ENCODE measurements at places on chromosomes 1 and 21.

GRCh38 chr1:225467193-225468020, 39.6 kb upstream of the LBR start:
- no peak for DNase-seq

- no peak for DNase-seq
Measured at GRCh38 chr1:87393445-87394085, 64.9 kb downstream of the LMO4 start.

GRCh38 chr1:34549199-34549598, 205.6 kb upstream of the GJB5 start:
- DNase-seq, result no peak

DNA sequence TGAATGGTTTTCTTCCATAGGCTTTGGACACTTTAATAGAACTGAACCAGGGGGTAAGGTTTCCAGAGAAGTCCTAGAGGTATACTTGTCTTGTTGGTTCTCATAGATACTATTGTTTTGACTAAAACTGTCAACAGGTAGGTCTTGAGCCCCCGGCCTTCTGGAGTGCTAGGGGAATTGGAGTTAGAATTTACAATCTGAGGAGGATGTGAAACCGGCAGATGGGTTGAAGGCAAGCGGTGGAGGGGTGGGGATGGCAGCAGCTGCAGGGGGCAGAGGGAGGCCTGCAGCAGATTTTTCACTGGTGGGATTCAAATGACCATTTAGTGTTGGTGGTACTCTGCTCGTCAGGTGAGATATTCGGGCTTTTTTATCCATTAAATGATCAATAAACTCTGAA, 4.3 kb upstream of the CD1D start:
- no peak for DNase-seq

GRCh38 chr1:38328278-38329035, 281.9 kb upstream of the POU3F1 start:
- no peak for DNase-seq

- no peak for DNase-seq
Measured at GRCh38 chr1:231936983-231937775, 310.6 kb downstream of the DISC1 start.

- DNase-seq, result no peak
Measured at GRCh38 chr1:206685334-206685768, 646 bp downstream of the MAPKAPK2 start.

GRCh38 chr1:214439352-214440119, 111.9 kb downstream of the PTPN14 start:
- DNase-seq, result no peak

DNA sequence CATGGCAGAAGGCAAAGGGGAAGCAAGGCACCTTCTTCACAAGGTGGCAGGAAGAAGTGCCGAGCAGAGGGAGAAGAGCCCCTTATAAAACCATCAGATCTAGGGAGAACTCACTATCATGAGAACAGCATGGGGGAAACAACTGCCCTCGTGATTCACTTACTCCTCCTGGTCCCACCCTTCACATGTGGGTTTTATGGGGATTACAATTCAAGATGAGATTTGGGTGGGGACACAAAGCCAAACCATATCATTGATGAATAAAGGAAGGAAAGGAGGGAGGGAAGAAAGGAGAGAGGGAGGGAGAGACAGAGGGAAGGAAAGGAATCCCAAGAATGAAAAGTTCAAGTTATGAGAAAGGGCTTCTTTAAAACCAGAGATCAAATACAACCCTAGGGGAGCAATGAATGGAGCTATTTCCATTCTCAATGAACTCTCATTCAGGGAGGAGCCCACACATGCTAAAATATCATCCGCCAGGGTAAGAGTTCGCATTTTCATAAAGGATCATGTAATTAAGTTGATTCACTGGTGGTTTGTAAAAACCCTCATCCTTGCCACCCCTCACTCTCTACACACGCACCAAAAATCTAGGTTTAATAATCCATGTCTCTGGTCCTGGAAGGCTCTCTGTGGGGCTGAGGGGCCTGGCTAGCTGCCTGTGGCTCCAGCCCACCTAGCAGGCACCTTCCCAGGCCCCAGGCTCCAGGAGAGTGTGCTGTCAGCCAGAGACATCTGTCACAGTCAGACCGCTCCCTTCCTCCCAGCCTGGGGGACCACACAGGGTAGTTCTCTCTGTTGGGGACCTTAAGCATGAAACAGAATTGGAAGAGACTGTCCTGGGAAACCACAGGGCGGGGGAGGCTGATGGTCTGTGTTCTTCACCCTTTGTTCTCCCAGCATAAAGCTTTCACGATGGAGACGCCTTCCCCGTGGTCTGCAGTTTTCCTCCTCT, 94.0 kb downstream of the CCDC185 start:
- no peak for DNase-seq

DNA sequence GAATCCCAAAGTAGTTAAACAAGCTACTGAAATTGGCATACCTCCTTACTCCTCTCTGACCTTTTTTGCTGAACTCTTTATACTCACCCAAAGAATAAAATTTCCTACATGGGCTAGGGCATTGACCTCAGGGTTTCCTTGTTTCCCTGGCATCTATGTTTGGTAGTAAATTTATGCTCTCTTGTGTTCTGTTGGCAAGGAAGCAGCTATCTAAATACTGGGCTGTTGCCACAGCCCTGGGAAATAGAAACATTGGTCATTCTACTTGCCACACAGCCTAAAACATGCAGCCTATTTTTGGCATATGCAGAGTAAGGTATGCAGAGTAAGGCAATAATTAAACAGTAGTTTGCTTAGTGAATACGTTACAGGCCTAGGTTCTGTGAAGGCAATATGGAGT, 351.4 kb downstream of the HLX start:
- peak; percentile 62 for DNase-seq

DNA sequence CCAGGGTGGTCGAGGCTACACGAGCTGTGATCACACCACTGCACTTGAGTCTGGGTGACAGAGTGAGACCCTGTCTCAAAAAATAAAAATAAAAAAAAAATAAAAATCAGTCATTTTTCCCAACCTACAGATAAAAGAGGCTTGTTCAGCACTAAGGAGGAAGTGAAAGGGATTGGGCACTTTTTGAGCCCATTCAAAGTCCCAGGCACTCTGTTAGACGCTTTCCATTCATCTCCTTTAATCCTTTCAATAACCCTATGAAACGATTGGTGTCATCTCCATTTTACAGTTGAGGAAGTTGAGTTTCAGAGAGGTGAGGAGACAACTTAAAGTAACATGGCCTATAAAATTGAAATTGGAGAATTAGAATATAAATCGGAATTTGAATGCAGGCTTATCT, 10.4 kb upstream of the AGO4 start:
- no peak for DNase-seq

GRCh38 chr21:35933466-35933865, 126.9 kb downstream of the SETD4 start:
- DNase-seq, result peak; percentile 93

- DNase-seq, result no peak
Measured at GRCh38 chr1:1041092-1041523, 21.2 kb downstream of the AGRN start.

- DNase-seq, result no peak
Measured at GRCh38 chr1:192159781-192160180, 1.5 kb downstream of the RGS18 start.

Data from stromal cell of bone marrow (primary cell).